ENCODE measurements at places on chromosomes 12 and 14.

DNA sequence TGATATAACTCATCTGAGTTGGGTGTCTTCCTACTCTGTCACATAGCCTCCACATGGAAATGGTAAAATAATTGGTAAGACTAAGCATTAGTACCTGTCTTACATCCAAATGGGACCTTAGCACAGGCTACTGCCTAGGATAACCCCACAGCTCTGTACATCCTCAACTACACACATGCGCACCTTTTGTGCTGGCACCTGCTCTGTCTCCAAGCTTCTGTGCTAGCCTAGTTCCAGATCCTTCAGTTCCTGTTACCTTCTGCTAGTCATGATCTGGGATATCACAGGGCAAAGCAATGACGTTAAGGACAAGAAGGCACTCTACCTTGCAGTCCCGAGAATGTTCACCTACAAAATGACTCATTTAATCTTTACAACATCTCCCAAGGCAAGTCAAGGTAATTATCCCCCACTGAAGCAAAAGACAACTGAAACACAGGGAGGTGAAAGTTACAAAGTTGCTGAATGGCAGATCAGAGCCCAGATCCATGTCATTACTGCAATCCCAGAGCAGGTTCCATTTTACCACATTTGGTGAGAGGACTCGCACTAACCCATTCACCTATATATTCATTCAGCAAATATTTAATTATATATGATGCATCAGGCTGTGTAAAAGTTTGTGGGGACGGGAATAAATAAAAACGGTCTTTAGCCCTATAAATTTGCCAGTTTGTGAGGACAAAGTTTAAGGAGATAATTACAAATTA, 61.7 kb downstream of the PPM1H start:
- no peak for DNase-seq

- no peak for DNase-seq
Observed at GRCh38 chr12:13404111-13404628, 207.6 kb downstream of the EMP1 start.

DNA sequence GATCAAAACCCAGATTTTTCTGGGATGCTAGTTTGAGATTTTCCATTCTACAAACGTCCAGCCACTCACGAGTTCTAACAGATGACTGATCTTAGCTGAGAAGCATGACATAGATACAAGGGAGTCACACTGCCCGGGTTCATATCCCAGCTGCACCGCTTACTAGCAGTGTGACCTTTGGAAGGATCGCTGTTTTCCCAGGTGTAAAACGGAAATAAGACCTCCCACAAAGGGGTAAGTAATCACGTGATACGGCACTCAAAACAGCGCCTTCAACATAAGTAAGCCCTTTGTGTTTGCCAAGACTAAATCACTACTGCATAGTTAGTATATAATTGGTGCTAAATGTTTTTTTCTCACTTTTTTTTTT, 624 bp upstream of the PWP1 start:
- no peak for DNase-seq

DNA sequence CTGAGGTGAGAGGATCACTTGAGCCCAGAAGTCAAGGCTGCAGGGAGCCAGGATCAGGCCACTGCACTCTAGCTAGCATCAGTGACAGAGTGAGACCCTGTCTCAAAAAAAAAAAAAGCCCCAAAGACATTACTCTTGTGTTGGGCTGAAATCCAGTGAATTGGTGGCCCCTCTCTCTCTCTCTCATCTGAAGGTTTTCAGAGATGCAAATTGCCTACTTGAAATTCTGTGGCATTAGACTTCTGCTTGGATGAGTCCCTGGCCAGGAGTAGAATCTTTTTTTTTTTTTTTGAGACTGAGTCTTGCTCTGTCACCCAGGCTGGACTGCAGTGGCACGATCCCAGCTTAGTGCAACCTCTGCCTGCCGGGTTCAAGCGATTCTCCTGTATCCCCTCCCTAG, 112.0 kb upstream of the ATF7IP start:
- DNase-seq, result no peak

DNA sequence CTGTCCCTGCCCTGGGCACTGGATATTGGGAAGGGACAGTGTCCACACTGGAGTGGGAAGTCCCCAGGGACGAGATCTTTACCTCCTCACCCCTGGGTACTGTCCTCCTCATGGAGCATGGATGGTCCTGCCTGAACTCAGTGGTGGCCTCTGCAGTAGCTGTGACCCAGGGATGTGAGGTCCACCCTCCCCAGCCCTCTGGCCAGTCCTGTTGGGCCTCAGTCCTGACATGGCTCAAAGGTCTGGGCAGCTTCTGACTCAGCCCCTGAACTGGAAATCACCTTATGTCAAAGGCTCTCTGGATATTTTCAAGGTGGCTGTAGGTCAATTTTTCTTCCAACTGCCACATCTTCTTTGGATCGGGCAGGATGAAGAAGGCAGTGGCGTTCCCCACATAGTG, 24.4 kb downstream of the SERPINA1 start:
- no peak for DNase-seq

DNA sequence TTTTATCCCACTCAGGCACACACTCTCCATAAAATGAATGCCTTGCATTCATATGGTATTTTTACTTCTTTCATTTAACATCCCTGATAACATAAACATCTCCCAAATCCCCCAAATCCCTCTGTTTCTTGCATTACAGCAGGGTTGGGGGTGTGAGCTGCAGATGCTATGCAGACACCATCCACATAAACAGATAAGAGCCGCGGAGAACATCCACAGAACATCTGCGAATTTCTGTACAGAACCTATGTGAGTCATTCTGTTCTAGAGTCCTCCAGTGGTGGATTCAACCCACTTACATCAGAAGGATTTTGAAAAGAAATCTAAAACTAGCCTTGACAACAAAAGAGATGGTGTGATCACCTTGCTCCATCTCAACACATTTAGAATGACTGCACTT, 20.3 kb downstream of the FBLN5 start:
- no peak for DNase-seq

- no peak for DNase-seq
Observed at GRCh38 chr14:96442355-96442754, 50.4 kb downstream of the AK7 start.

- DNase-seq, result no peak
Observed at GRCh38 chr14:71117839-71118743, 210.8 kb downstream of the PCNX1 start.

DNA sequence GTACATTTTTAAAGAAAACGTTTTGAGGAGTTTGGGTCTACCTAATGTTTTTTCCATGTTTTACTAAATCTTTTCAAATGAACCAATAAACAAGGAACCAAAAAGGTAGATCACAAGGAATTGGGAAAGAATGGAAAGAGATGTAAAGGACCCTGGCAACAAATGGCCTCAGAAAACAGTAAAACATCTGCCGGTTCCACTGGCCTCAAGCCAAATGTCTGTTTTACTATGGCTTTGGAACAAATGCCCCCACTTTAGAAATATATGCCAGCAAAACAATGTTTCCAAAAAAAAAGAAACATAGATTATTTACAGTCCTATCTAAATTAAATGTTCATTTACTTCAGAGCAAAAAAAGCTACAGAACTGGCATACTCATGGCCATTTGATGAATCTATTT, 3.0 kb downstream of the TRMT5 start:
- no peak for DNase-seq

DNA sequence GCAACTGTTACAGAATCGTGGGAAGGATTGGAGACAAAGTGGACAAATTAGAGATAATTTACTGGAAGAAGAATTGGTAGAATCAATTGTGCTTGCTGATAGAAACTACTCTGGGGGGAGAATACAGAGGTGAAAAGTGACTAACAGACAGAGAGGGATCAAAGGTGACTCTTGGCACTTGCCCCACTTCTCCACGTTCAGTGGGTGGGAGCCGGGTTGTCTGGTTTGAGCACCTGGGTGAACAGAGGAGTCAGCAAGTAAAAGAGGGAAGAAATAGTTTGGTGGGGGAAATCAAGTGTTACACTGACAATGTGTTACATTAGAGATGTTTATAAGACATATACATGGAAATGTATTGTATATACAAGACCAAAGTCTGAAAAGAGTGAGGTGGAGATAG, 69.1 kb downstream of the PPP2R5E start:
- no peak for DNase-seq

- no peak for DNase-seq
Observed at GRCh38 chr12:114499338-114499737, 93.4 kb upstream of the TBX5 start.

DNA sequence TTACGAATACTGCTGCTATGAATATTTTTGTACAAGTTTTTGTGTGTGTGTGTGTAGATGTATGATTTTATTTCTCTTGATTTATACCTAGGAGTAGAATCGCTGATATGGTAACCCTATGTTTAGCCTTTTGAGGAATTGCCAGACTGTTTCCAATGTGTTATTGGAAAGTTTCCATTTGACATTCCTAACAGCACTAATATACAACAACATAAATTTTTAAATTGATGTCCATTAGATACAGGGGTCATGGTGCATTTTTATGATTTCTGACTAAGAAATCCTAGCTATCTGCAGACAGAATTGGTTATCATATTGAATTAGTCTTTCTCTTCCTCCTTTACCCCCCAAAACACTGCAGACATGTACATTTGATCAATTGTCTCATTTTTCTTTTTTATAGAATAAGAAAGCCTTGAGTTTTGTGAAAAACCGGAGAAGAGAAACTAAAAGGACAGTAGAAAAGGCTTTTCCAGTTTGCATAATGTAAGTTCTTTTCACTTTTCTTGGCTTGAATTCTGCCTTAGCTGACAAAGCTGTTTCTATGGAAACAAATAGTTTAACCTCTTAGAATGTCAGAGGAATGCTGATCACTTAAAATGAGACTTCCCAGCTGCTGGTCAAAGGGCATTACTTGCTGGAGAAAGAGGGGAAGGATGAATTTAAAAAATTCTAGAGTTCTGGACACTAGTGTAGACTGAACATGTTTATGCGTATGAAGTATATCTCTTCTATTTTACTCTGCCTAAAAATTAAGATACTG, 28.2 kb downstream of the PALS1 start:
- no peak for DNase-seq

- no peak for DNase-seq
Observed at GRCh38 chr14:50103558-50103957, 12.8 kb downstream of the VCPKMT start.

DNA sequence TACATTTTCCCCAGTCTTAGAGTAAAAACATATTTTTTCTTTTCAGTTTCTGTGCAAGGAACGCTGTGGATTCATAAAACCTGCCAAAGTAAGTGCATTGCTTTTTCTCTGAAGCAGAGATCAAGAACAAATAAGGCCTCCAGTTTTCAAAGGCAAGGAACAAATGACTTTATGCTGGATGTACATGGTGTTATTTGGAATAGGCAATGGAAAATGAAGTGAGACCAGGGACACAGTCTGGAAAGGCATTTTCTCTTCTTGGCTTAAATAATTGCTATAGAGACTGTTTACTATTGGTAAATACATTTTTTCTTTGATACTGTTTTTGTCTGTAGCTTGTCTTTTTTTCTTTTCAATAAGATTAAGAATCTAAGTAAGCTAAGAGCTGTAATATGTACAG, 725.9 kb upstream of the MDGA2 start:
- no peak for DNase-seq

DNA sequence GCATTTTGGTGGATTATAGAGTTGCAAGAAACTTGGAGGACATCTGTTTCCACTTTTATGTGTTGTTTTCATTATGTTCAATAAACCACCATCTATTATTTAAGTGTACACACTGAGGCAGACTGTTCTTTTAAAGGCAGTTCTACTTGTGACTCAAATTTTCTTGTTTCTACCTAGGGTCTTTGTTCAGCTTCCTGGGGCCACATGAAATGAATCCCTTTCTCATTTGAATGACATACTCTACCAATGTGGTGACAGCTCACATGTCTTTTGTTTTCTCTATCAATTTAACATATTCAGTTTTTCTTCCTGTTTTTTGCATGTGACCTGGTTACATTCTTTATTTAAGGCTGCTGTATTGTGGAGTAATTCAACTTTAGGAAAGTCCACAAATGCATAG, 7.9 kb downstream of the SLC16A7 start:
- no peak for DNase-seq

DNA sequence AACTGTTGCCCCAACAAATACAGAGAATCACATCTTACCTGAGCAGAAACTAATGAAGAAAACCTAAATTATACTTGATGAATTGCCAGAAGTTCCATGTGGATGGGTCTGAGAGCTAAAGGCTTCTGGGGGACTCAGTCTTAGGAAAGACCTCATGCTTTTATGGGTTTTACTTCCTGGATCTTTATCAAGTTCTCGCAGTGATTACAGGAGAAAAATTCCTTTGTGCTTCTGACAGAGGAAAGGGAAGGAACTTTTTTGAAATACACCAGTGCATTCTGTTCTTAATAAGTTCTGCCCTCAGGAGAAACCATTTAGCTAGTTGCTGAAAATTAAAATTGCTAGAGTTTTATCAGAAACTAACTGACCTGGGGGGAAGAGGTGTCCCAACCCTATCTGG, 203.9 kb upstream of the KITLG start:
- DNase-seq, result no peak

DNA sequence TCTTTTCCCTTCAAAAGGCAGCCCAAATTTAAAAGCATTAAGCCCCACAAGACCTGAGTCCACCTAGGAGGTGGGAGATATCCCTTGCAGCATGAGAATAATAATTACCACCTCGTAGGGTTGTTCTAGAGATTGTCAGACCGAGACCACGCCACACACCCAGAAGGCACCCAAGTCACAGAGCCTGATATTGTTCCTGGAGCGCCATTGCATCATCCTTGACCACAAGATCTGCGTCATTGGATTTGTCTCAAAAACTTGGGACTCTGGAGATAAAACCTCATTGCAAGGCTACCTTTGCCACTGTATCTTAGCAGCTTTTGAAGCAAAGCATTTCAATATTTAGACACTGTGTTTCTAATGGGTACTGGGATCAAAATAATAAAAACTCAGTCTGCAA, 29.4 kb upstream of the PPP2R5C start:
- DNase-seq, result no peak

- DNase-seq, result no peak
Observed at GRCh38 chr14:51304941-51305340, 64.9 kb downstream of the TMX1 start.

GRCh38 chr12:130452546-130452945, 114.9 kb downstream of the PIWIL1 start:
- DNase-seq, result no peak

DNA sequence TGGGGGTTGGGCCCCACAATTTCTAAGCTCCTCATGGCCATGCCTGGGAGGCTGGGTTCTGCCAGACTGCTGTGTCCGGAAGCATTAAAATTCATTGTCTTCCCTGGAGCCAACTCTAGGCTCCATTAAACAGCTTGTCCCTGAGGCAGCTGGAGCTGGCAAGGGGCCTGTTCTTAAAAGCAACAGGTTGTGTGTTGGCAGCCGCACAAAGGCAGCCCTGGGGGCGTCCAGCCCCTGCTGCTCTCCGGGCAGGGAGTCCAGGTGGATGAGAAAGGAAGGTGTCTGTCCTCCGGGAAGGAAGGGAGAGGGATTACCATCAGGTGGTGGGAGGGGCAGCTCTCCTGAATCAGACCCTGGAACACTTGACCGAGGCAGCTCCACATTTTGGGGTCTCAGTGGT, 98.9 kb downstream of the CHST11 start:
- no peak for DNase-seq

- no peak for DNase-seq
Observed at GRCh38 chr12:31479516-31480210, 111.3 kb downstream of the DENND5B start.

All from activated T-helper 1 cell treated with anti-CD3 and anti-CD28 coated beads, Interleukin-2, amount 50 U/mL, for 16 hours (primary cell).